ENCODE measurements at places on chromosomes 1 and 21.

- DNase-seq, result no peak
Measured at GRCh38 chr1:222165629-222166028, 382.3 kb downstream of the HHIPL2 start.

GRCh38 chr1:53539711-53540603 is 80.8 kb downstream of the DMRTB1 start:
- DNase-seq, result no peak

GRCh38 chr1:163082971-163083370 is 13.8 kb downstream of the RGS4 start:
- DNase-seq, result no peak

GRCh38 chr1:25006770-25007169 is 76.7 kb upstream of the RUNX3 start:
- no peak for DNase-seq

DNA sequence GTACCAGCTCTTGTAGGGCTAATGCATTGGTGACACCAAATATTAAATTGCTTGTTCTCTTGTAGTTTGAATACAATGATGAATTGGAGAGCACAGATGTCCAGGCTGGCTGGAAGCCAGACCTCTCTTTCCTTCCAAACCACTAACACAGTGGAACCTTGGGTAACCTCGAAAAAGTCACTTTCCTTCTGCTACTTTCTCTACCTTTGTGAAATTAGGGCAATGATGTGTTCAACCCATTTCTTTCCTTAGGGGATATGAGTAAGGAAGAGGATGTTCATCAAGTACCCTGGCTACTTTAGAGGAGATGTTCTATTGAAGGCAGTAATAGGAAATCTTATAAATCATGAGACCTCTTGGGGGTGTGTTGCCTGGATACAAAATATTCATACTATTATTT is 55.7 kb downstream of the XCL2 start:
- DNase-seq, result no peak

- no peak for DNase-seq
Measured at GRCh38 chr1:202835548-202836072, 24.9 kb downstream of the PCAT6 start.

GRCh38 chr1:181149326-181150125 is 61.0 kb downstream of the IER5 start:
- DNase-seq, result peak; percentile 45

Measured in activated T-helper 1 cell treated with anti-CD3 and anti-CD28 coated beads, Interleukin-2, amount 50 U/mL, for 16 hours (primary cell).